ENCODE measurements at places on chromosomes 11 and 22. TPM values are rescaled to one million over a fixed set of nuclear protein-coding genes. Genes with fewer than 3 reads are reported as not detected.

- H3K4me3 ChIP-seq, result peak overlapping the region; percentile 46
- H3K27me3 ChIP-seq, result peaks cover 8% of the 10 kb centered on the region
- peaks cover 43% of the 10 kb centered on the region for H3K4me1 ChIP-seq
- peaks cover 6% of the 10 kb centered on the region for H3K36me3 ChIP-seq
- DNase-seq, result peak; percentile 53
Observed at GRCh38 chr11:119684361-119685110, 44.5 kb downstream of the NECTIN1 start.

RIC8A gene
- 95.5 TPM for total RNA-seq

- no peak overlapping the region for H3K27ac ChIP-seq
- H3K27me3 ChIP-seq, result peaks cover 2% of the 10 kb centered on the region
- H3K4me3 ChIP-seq, result no peak overlapping the region
- H3K36me3 ChIP-seq, result no peaks in the 10 kb centered on the region
- no peak for DNase-seq
Observed at GRCh38 chr11:47189100-47189834, 3.0 kb upstream of the PACSIN3 start.

DNA sequence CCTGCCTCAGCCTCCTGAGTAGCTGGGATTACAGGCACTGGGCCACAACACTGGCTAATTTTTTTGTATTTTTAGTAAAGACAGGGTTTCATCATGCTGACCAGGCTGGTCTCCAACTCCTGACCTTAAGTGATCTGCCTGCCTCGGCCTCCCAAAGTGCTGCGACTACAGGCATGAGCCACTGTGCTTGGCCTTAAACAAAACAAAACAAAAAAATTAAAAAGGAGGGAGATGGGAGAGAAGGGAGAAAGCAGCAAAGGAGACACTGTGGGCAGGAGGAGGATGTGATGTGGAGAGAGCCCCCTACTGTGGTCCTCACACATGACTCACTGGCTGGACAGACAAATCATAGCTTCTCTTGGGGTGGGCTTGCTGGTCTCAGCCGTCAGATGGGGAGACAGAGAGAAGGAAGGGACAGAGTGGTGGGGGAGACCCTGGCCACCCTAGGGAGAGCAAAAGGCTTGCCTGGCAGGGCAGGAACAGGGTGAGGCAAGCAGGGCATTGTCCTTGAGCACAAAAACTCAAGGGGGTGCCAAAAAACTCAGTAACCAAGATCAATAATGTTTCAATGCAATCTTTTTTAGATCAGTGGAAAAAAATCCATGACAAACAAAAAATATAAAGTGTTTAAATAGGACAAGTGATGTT is 31.6 kb downstream of the TPST2 start:
- no peak overlapping the region for H3K4me3 ChIP-seq
- peaks cover 9% of the 10 kb centered on the region for H3K4me1 ChIP-seq
- H3K36me3 ChIP-seq, result no peaks in the 10 kb centered on the region

Measured in glutamatergic neuron (in vitro differentiated cells).